HFFc6 (cell line): ENCODE measurements at places on chromosomes 5 and 9. TPM values are rescaled to one million over a fixed set of nuclear protein-coding genes. Genes with fewer than 3 reads are reported as not detected.

Gene RNF180
- not detected in 3 replicates for total RNA-seq

Gene SPINK4
- not detected in 3 replicates for total RNA-seq

Gene FBXO4
- 5.8 to 6.4 TPM (median 6.2 TPM) in 3 replicates for total RNA-seq

Gene NAIP
- total RNA-seq = 0.10 to 0.12 TPM in 2 of 3 replicates, not detected in the other

Gene CDH10
- total RNA-seq = 0.11 and 0.44 TPM in 2 replicates

Gene IL13
- not detected in 3 replicates for total RNA-seq

Gene CD72
- total RNA-seq = 0.18 to 1.2 TPM (median 0.38 TPM) in 3 replicates

Gene OR1Q1
- total RNA-seq = not detected in 3 replicates

Gene POU5F2
- total RNA-seq = 0.05 to 0.12 TPM (median 0.11 TPM) in 3 replicates

Gene BARHL1
- not detected in 3 replicates for total RNA-seq

Gene ECSCR
- 0.42 and 0.68 TPM in 2 replicates for total RNA-seq

Gene BTNL3
- not detected in 3 replicates for total RNA-seq

Gene OLFM1
- total RNA-seq = 0.25 TPM in 1 of 3 replicates, not detected in the others

Gene TEX48
- not detected in 3 replicates for total RNA-seq

Gene AGXT2
- total RNA-seq = not detected in 3 replicates

- DNase-seq = no peak
These were observed 8.5 kb upstream of the ACSL6 start for GRCh38 chr5:132019857-132020555.

DNA sequence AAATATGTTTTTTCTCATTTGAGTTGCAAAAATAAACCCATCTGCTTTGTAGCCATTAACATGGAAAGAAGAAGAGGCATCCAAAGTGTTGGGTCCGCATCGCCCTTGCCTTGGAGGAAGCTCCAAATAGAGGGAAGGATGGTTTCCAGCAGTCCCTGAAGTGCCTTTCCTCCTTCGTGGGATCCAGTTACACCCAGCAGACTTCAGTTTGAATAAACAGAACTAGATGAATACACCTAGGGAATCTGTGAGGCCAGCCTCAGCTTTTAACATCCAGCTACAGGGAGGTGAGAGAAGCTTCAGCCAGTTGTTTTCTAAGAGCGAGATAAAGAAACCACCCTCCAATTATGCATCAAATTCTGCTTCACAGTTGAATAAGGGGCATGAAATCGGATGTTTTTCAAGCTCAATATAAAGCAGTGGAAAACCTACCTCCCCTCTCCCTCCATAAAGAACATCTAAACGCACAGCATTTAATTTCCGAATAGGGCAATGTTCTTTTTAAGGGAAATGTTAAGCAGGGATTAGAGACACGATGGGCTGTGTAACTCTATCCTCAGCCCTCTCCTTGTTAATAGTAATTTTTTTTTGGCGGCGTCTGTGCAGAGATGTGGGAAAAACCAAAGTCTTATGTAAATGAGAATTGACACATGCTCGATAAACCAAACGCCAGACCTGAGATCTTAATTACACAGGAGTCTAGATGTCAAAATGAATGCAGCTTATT, 264.7 kb downstream of the SLIT3 start:
- DNase-seq = no peak

- DNase-seq = peak; percentile 18
These were observed 517 bp downstream of the KCNN2 start for GRCh38 chr5:114362197-114362976.

GRCh38 chr9:137453643-137454081, 5.5 kb downstream of the NSMF start:
- DNase-seq = peak; percentile 27

GRCh38 chr9:94853887-94854286, 127.4 kb downstream of the AOPEP start:
- DNase-seq = no peak

- no peak for DNase-seq
These were observed 11.9 kb upstream of the ZNF622 start for GRCh38 chr5:16477541-16477940.

- no peak for DNase-seq
These were observed 194.2 kb upstream of the HAPLN1 start for GRCh38 chr5:83914662-83915418.

- no peak for DNase-seq
These were observed 50.3 kb downstream of the NSD1 start for GRCh38 chr5:177183766-177184360.

DNA sequence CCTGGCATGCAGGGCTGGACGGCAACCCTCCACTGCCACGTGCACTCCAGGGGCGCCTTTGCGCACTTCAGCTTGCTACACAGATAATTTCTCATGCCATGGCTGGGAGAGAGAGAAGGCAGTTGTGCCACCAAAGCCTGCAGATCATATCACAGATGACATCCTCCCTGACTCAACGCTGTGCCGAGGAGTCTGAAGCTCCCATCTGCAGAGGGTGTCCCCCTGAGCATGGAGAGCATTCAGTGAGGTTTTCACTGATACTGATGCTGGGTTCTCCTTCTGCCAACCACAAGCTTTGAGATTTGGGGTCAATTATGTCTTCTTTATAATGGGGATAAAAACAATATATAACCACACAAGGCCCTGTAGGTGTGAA, 607.4 kb upstream of the ADAMTS16 start:
- DNase-seq = no peak

DNA sequence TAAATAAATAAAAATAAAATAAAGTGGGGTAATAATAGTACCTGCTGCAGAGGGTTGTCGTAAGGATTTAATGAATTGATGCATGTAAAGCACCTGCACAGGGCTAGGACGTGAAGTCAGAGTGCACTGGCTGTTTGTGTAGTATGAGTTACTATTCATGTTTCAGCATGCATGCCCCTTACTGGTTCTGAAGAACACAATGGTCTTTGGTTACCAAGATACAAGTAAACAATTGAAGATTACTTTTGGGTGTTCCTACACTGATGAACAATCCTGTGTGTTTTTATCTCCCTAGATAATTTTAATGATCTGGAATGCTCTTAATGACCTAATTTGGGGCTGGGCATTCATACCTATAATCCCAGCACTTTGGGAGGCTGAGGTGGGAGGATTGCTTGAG, 23.2 kb upstream of the PRRC2B start:
- DNase-seq = no peak

DNA sequence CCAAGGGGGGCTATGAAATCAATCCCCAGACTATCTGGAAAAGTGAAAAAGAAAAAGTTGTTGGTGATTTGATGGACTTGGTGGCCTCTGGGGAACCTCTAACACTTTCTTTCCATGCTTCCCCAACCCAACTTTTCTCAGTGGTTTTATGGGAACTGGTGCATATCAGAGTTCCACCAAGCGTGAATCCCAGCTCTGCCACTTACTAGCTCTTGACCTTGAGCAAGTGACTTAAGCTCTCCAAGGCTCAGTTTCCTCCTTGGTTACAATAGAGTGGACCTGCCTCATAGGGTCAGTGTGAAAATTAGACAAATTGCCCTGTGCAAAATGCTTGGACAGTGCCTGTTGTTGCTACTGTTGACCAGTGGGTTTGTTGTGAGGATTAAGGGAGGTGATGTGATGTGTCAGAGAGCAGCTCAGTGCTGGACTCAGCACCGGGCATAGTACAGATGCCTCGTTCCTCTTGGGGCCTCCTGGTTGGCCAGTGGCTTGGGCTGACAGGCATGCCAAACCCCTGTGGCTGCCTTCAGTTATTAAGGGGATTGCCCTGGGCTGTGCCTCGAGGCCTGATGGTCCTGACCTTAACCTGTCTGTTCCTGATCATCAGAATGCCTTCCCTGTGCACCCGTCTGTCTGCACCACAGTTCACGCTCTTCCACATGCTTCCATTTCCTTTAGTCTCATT, 49.3 kb downstream of the COL15A1 start:
- DNase-seq = peak; percentile 19

DNA sequence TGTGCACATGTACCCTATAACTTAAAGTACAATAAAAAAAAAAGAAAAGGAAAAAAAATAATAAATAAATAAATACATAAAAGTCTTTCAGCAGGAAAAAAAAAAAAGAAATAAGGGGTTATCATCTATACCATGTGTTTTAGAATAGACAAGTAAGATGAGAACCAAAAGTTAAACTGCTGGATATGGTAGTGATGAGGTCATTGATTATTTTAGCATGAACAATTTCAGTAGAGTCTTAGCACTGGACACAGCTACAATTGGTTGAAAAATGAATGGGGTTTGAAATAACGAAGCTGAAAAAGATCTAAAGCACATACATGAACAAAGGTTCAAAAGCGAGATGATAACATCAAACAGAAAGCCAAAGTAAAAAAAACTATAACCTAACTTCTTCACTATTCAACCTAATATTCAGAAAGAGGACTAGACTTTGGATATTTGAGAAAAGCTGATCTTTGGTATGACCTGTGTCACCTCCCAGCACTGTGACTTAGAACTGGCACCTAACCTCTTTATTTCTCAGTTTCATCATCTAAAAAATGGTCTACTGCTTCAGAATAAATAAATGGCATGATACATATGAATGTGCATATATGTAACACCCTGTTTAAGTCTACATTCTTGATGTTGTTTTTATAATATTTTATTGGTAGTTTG, 133.3 kb downstream of the RAB3C start:
- no peak for DNase-seq

DNA sequence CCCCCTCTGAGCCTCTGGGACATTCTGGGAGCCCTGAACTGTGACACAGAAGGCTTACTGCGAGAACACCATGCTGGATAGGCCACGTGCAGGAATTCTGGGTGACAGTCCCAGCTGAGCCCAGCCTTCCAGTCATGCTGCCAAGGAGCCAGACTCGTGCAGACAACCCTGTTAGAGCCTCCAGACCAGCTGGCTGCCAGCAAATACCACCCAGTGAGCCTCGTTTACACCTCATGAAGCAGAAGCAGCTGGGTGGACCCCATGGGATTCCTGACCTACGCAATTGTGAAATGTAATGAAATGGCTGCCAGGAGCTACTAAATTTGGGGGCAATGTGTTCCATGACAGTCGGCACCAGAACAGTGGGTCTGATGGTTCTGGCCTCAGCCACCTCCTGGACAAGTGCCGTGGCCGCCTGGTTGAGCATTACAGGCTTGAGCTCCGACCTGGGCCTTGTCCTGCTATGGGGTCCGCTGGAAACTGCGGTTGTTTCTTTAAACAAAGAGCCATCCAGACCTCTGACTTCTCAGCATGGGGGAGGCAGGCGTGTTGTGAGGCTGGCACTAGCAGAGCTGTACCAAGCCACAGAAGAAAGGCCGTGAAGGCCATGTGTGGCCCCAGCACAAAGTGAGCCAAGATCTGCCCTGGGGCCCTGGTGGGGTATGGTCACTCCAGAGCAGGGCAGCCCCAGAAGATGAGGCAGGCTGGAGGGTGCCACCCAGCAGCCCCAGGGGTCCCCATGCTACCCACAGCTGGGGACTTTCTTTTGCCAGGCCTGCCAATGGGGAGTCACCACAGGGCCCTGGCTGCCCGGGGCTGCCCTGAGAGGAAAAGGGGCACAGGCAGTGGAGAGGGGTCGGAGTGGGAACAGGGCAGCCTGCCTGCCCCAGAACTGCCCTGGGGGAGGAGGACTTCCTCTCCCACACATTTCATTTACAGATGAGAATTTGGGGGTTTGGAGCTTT, 19.3 kb upstream of the RXRA start:
- DNase-seq = no peak

GRCh38 chr9:107141967-107142366, 141.1 kb upstream of the RAD23B start:
- DNase-seq = peak; percentile 11

GRCh38 chr5:176902911-176903664, 3.9 kb upstream of the HK3 start:
- DNase-seq = no peak

- DNase-seq = no peak
These were observed 216.1 kb downstream of the ACTL7B start for GRCh38 chr9:108639696-108640095.

DNA sequence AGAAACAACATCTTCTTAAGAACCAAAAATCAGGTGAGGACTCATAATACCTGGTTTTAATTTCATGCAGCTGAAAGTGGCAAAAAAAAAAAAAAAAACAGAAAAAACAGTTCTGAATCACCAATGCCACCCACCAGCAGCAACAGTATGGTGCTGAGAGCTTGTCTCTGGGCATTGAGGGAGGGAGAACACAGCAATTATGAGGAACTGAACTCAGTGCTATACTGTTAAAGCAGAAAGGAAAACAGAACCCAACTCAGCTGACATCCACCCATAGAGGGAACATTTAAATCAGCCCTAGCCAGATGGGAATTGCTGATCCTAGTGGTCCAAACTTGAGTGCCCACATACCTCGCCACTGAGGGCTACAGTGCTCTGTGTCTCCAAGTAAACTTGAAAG, 657.9 kb downstream of the ACTL7B start:
- no peak for DNase-seq

DNA sequence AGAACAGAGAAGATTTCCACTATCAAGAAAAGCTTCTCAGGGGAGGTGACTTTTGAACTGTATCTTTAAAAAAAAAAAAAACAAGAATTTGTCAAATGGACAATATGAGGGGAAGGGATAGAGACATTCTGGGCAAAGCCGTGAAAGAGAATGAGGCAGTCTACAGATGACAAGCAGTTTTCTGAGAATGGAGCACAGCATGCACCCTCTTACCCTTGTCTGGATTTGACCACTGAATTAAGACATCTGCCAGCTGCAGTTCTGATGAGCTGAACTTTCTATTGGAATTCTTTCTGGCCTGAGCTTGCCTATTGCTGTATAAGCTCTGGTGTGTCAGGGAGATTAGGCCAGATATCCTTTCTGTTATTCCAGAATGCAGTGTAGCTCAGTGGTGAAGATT, 10.3 kb upstream of the RANBP3L start:
- DNase-seq = no peak

GRCh38 chr5:128216860-128217531, 133.4 kb downstream of the SLC12A2 start:
- DNase-seq = peak; percentile 81

- no peak for DNase-seq
These were observed 53.1 kb upstream of the IER5L start for GRCh38 chr9:129231022-129231739.
